ENCODE measurements at places on chromosomes 16 and 17.

GRCh38 chr16:14193316-14193871 lies 122.3 kb downstream of the MRTFB start:
- no peak for DNase-seq

DNA sequence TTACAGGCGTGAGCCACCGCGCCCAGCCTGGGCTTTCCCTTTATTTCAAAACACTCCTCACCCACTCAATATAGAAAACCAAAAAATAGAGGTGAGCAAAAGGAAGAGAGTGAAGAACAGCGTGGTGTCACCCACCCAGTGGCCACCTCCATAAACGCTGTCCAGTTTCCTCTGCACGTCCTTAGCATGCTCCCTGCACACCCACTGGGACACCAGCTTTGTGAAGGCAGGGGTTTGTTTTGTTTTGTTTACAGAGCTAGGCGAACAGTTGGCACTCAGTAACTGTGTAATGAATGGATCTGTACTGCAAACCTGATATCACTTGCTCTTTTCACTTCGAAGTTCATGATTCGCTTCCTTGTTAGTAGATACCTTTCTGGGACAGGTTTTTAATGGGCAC lies 73.0 kb downstream of the PRKCB start:
- DNase-seq = no peak

- no peak for DNase-seq
Measured at GRCh38 chr17:80952291-80952690, 39.4 kb upstream of the CHMP6 start.

- DNase-seq = no peak
Measured at GRCh38 chr17:20927308-20927977, 115.4 kb downstream of the USP22 start.

- DNase-seq = no peak
Measured at GRCh38 chr17:14831491-14831890, 433.6 kb downstream of the PMP22 start.

DNA sequence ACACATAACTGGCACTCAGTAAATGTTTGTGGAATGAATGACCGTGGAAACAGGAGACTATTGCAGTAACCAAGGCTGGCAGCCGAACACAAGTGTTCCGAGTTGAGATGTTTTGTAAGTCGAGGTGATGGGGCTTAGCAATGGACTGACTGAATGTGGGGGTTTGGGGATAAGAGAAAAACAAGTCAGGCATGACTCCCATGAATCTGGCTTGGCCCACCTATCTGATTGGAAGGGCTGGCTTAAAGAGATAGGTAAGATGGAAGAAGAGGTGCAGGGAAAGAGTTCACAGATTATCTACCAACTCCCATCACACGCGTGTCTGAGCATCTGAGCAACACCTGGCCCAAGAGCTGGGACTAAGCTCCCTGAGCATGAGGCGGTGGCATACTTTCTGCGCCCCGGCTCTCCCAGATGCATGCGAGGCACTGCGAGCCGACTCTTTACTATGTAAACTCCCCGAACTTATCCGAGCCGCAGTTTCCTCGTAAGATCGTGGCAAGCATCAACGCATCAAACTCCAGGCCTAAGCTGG lies 539 bp downstream of the IFT20 start:
- no peak for DNase-seq

DNA sequence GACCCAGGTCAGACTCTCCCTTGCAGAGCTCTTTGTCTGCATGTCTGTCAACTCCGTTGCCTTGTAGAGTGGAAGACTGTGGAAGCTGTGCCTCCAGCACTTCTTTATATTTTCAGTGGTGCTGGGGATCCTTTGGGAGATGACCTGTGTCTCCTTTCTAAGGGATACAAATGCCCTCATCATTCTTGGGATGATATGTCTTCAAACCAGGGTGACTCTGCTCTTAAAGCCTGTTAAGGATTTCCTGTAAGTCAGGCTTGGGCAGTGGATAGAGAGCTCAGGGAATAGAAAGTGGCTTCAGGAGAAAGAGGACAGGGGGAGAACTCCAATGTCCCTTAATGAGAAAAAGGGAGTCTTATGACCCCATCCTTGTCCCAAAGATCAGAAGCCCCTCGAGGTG lies 1.5 kb downstream of the HOXB3 start:
- DNase-seq = no peak

GRCh38 chr16:70683146-70683944 lies 2.5 kb downstream of the MTSS2 start:
- DNase-seq = no peak

DNA sequence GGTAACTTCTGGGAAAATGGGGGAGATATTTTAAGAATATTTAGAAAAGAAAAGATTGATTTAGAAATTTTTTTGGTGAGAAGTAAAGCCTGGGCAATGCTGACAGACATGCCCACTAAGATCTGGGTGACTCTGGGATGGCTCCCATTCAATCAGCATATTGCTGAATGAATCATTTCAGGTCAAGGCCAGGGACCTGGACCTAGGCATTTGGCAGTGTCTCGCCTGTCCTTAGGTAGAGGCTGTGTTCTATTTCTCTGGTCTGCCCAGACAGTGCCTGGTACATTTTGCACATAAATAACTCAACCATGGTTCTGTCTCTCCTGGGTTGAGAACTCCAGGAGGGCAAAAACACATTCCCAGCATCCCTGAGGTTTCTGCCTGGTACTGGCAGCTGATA lies 39.9 kb downstream of the SMPD3 start:
- no peak for DNase-seq

- no peak for DNase-seq
Measured at GRCh38 chr17:13874817-13875216, 194.5 kb upstream of the COX10 start.

DNA sequence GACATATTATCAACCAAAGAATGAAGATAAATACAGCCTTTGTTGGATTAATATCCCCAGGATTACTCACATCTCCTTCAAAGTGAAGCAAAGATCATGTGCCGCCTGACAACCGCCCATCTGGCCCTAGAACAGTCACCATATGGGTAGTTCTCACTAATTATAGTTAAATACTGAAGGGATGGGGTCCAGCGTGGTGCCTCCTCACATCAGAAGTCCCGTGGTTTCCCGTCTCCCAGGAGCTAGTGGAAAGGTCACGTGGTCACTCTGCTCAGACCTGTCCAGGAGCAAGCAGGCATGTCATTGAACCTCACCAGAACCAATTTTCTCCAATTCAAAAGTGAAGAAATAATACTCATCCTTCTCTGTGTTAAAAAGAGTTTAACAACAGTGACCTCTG lies 434.5 kb downstream of the SHISA9 start:
- no peak for DNase-seq

- DNase-seq = no peak
Measured at GRCh38 chr16:50152351-50152806, 727 bp upstream of the TENT4B start.

GRCh38 chr17:62791767-62792446 lies 16.2 kb downstream of the MARCHF10 start:
- DNase-seq = no peak

GRCh38 chr17:38872671-38873385 lies 3.0 kb downstream of the LASP1 start:
- DNase-seq = no peak

DNA sequence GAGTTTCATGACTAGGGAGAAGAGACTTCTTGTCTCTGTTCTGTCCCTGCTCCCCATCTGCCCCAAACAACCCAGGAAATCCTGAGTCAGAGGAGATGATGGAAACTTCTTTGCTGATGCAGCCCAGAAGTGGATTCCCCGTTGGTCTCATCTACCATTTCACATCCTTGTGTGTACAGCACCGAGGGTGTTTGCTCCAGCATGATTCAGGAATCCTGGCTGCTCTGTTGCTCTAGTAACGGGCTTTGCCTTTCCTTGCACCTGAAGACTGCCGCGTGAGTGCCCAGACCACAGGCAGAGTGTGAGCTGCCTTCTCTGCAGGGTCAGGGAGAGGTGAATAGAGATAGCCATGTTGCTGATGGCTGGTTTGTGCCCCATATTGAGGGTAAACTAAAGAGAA lies 408.4 kb downstream of the CPPED1 start:
- no peak for DNase-seq

- DNase-seq = no peak
Measured at GRCh38 chr17:6061290-6061689, 8.9 kb upstream of the WSCD1 start.

- DNase-seq = no peak
Measured at GRCh38 chr17:50871364-50871763, 5.2 kb upstream of the TOB1 start.

- no peak for DNase-seq
Measured at GRCh38 chr17:7835814-7836595, 2.0 kb downstream of the KDM6B start.

- no peak for DNase-seq
Measured at GRCh38 chr17:1559047-1560043, 3.2 kb downstream of the PITPNA start.

- no peak for DNase-seq
Measured at GRCh38 chr16:88510091-88510994, 57.3 kb downstream of the ZFPM1 start.

DNA sequence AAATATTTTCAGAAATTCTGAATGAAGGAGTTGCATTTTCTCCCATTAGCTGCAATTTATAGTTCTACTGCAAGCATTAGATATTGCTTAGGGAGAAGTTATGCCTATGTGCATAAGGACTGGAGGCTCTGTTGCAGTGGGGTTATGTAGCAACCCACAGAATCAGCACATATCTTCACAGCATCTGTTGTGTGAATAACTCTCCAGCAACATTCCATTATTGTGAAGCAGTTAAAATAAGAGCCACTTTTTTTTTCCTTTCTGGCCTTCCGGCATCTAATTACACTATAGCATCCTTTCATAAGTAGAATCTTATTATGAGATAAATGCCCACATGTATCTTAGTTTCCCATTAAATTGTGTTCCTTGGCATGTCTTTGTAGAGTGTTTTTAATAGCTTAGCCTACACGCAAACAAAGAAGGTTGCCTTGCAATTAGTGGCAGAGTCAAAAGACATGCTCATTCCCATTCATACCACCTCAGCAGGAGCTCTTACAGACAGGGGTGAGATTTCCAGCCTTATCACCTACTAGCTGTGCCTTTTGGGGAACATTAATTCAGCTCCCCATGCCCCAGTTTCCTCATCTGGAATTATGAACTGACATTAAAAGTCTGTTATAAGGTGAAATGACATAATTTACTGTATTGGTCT lies 596.0 kb upstream of the GOT2 start:
- no peak for DNase-seq
